Activated CD4-positive, alpha-beta T cell treated with anti-CD3 and anti-CD28 coated beads, Interleukin-2, amount 10 ng/mL, durations not matched to agents 7 days and 5 days (primary cell): ENCODE measurements at places on chromosomes 2 and 18. TPM values are rescaled to one million over a fixed set of nuclear protein-coding genes. Genes with fewer than 3 reads are reported as not detected.

Gene FAM228A
- total RNA-seq: 0.23 TPM

- no peak overlapping the region for H3K27ac ChIP-seq
- no peaks in the 10 kb centered on the region for H3K4me1 ChIP-seq
- H3K36me3 ChIP-seq: no peaks in the 10 kb centered on the region
- no peak for DNase-seq
- H3K4me3 ChIP-seq: no peak overlapping the region
- H3K27me3 ChIP-seq: no peaks in the 10 kb centered on the region
Observed at GRCh38 chr2:6793371-6793770, 72.3 kb downstream of the CMPK2 start.

- no peak for DNase-seq
- H3K4me1 ChIP-seq: no peaks in the 10 kb centered on the region
- H3K27me3 ChIP-seq: no peaks in the 10 kb centered on the region
- H3K27ac ChIP-seq: no peak overlapping the region
- no peaks in the 10 kb centered on the region for H3K36me3 ChIP-seq
Observed at GRCh38 chr18:25058521-25058920, 293.4 kb downstream of the ZNF521 start.

Gene REG1B
- total RNA-seq: not detected

DNA sequence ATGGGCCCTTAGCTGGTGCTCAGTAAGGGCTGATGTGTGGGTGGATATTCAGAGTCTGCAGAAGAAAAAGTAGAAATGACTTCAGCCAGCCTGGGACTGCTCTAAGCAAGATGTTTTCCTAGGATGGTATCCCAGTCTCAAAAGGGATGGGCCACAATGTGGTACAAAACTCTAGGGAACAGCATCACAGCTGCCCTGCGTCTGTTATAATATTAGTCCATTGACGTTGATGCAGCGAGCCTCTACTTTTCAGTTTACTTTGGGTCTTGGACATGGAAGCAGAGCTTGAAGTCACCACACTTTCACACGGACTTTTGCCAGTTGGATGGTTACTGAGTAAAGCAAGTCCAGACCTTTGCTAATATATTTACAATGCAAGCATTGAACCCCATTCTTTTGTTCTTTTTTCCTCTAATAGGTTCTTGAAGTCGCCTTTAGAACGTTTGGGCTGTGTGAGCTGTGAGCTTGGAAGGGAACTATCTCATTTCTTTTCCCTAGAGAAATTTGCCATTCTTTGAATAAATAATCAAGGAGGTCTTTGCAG is 105.7 kb downstream of the RDH14 start:
- no peak for DNase-seq
- H3K27ac ChIP-seq: no peak overlapping the region
- no peaks in the 10 kb centered on the region for H3K36me3 ChIP-seq
